ENCODE measurements at places on chromosomes 7 and 10. TPM values are rescaled to one million over a fixed set of nuclear protein-coding genes. Genes with fewer than 3 reads are reported as not detected.

IFIT2 gene
- total RNA-seq, result 14.7 TPM

GRCh38 chr10:105268961-105269360 is 627.9 kb downstream of the SORCS3 start:
- ATAC-seq, result no peak

GRCh38 chr7:135100856-135101255 is 47.0 kb upstream of the TMEM140 start:
- no peak for ATAC-seq

DNA sequence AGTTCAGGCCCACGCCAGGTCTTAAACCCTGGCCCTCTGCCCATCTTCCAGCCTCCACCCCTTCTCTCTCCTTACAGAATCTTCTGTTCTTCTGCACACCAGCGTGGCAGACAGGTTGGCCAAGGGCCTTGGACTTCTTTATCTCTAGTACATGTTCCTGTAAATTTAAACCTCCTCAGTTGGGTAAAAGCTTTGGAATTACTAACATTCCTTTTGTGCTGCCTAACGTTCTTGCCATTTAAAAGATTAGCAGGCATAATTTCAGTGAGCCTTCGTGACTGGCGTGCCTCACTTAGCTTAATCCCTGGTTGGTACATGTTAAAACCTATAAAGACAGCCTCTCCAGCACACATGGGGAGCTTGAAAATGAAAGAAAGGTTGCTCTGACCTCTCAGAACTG is 192.2 kb downstream of the CUX1 start:
- ATAC-seq, result no peak

- ATAC-seq, result no peak
These were observed 411.4 kb downstream of the TNS3 start for GRCh38 chr7:47170516-47170915.

GRCh38 chr10:109875151-109875568 is 48.2 kb downstream of the XPNPEP1 start:
- ATAC-seq, result no peak

SLC18A3 gene
- total RNA-seq, result 3.5 TPM

GRCh38 chr7:81846398-81846797 is 76.6 kb upstream of the HGF start:
- ATAC-seq, result no peak

Data from motor neuron (in vitro differentiated cells).